ENCODE measurements at places on chromosomes 7 and 10. TPM values are rescaled to one million over a fixed set of nuclear protein-coding genes. Genes with fewer than 3 reads are reported as not detected.

DNA sequence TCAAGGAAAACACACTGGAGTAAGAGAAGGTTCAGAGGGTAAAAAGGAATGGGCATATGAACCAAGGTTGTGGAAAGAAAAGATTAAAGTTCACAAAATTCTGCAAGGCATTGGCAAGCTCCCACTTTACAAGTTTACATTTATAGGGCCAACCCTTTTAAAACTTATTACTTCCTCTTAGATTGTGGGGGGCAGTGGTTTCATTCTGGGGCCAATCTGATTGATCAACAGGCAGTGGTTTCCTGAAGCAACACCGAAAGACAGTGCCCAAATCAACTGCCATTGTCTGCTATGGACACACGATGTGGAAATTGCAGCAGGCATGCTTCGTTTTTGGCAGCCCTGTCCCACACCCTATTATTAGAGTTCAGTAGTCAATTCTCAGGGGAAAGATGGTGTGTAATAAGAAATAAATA lies 154.0 kb downstream of the SGMS1 start:
- no peaks in the 10 kb centered on the region for H3K27me3 ChIP-seq
- H3K36me3 ChIP-seq: no peaks in the 10 kb centered on the region
- DNase-seq: no peak
- H3K4me3 ChIP-seq: no peak overlapping the region
- no peak overlapping the region for H3K27ac ChIP-seq

The KLHL7 gene
- total RNA-seq: 12.6 TPM

DNA sequence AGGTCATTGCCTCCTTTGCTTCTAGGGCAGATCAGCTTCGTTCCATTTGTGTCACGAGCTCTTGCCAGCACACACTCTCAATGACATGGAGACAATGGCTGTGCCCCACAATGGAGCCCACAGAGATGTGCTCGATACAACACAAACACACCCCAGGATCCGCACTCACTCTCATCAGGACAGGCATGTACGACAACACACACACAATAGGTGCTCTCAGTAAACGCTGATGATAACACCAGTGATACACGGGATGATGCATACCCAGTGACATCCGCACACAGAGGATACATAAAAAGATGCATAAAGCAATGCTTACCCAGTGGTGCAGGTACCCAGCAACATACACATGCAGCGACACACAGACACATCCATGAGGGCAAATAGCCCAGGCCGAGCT lies 61.2 kb upstream of the LBX1 start:
- no peaks in the 10 kb centered on the region for H3K36me3 ChIP-seq
- H3K4me1 ChIP-seq: peaks cover 7% of the 10 kb centered on the region
- no peak for DNase-seq
- no peak overlapping the region for H3K4me3 ChIP-seq

The SPAM1 gene
- total RNA-seq: not detected

The NRCAM gene
- 3.2 TPM for total RNA-seq

- H3K4me1 ChIP-seq: peaks cover 3% of the 10 kb centered on the region
- no peak for DNase-seq
- no peak overlapping the region for H3K27ac ChIP-seq
- no peak overlapping the region for H3K4me3 ChIP-seq
- H3K36me3 ChIP-seq: no peaks in the 10 kb centered on the region
- H3K27me3 ChIP-seq: no peaks in the 10 kb centered on the region
These were observed 90.1 kb downstream of the MKI67 start for GRCh38 chr10:128036011-128036615.

The TMEM140 gene
- total RNA-seq: 22.3 TPM

DNA sequence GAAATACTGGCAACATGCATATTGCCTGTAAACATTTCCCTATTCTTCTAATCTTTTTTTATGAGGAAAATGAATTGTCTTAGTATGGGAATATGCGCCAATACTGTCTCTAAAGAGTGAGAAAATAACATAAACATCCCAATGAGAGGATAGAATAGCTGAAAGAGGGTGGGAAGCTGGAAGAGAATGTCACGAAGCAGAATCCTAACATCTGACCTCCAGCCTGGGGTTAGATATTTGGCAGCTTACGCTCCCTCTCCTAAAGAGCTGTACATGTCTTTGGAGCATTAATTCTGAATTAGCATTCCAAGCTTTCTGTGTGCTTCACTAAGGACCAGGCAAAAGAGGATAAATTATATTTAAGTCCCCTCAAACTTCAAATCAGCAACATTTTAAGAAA lies 31.6 kb upstream of the SLC16A12 start:
- H3K27ac ChIP-seq: no peak overlapping the region
- H3K36me3 ChIP-seq: no peaks in the 10 kb centered on the region
- H3K4me1 ChIP-seq: peaks cover 12% of the 10 kb centered on the region
- no peaks in the 10 kb centered on the region for H3K27me3 ChIP-seq
- no peak for DNase-seq

GRCh38 chr10:43380610-43381222 lies 9.3 kb downstream of the FXYD4 start:
- no peak overlapping the region for H3K27ac ChIP-seq
- no peak for DNase-seq
- no peaks in the 10 kb centered on the region for H3K4me1 ChIP-seq

DNA sequence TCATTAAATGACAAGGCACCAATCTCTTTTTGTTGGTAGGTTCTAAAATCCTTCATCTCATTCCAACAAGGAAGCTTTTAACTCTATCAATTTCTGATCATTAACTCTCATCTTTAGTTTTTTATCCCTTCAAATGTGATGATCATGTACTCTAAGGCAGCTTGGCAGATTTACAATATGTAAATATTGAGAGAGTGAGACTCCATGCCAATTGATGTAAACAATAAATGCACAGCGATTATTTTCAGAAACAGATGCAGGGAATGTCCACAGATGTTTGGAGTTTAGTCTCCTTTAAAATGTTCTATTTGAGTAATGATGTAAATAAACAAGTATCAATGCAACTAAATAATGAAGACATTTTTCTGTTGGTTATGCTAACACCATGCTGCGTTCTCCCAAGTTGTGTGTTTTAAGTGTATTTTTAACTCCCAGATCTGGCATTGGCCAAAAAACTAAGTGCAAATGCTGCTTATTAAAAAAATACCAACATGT lies 213.8 kb downstream of the AHR start:
- no peaks in the 10 kb centered on the region for H3K36me3 ChIP-seq
- DNase-seq: no peak
- H3K4me1 ChIP-seq: peaks cover 10% of the 10 kb centered on the region
- no peak overlapping the region for H3K27ac ChIP-seq
- H3K4me3 ChIP-seq: no peak overlapping the region

GRCh38 chr7:134932707-134933370 lies 53.5 kb upstream of the AGBL3 start:
- no peaks in the 10 kb centered on the region for H3K4me1 ChIP-seq
- no peak overlapping the region for H3K27ac ChIP-seq
- H3K27me3 ChIP-seq: no peaks in the 10 kb centered on the region
- H3K36me3 ChIP-seq: no peaks in the 10 kb centered on the region
